Kidney capillary endothelial cell (primary cell): ENCODE measurements at places on chromosomes 6 and 20.

DNA sequence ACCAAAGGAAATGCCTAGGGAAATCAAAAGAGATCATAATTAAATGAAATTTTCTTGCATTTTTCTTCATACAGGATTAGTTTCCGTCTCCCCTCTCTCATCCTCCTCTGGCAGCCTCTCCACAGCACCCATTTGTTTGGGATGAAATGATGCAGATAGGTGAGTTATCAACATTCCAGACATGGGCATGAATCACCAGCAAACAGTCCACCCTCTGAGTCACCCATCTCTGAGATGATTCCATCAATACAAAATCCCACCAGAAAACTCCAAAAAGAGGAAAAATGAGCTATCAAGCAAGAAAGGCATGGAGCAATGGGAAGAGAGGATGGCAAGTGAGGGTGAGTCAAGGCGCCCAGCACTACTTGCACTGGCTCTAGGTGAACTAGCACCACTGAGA lies 11.4 kb downstream of the MC3R start:
- no peak for DNase-seq

- DNase-seq = no peak
These were observed 148.5 kb upstream of the BEND6 start for GRCh38 chr6:56806368-56806767.

- no peak for DNase-seq
These were observed 37.0 kb upstream of the BTBD3 start for GRCh38 chr20:11880680-11881079.

GRCh38 chr20:13243826-13244376 lies 22.8 kb downstream of the ISM1 start:
- DNase-seq = no peak

GRCh38 chr6:95280686-95281273 lies 296.6 kb upstream of the MANEA start:
- DNase-seq = no peak

DNA sequence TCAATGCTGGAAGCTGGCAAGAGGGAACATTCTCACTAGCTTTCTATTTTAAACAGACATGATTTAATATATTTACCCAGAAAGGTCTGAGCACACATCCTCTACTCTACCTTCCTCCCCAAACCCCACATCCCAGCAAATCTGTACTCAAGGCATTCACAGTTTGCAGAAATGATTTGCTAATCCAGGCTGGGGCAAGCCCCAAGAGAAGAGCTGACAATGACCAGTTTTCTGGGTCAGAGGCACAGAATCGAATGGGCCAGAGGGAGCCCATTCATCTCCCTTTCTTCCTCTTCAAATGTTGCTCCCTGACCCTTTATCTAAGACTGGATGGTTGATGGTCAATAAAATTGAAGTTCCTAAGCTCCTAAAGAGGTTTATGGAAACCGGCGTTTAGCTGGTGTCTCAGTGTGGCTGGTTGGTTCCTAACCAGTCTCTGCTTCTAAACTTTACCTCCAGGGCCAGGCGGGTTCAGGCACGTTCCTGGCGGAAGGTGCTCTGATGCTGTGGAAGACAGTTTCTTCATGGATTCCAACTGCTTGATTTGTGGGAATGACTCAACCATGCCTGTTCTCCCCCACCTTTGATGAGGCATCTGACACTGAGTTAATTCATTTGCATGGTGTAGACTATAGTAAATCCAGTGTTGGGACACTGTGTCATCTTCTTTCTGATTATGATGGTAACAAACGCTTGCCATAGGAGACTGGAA lies 96.4 kb upstream of the IYD start:
- DNase-seq = no peak

DNA sequence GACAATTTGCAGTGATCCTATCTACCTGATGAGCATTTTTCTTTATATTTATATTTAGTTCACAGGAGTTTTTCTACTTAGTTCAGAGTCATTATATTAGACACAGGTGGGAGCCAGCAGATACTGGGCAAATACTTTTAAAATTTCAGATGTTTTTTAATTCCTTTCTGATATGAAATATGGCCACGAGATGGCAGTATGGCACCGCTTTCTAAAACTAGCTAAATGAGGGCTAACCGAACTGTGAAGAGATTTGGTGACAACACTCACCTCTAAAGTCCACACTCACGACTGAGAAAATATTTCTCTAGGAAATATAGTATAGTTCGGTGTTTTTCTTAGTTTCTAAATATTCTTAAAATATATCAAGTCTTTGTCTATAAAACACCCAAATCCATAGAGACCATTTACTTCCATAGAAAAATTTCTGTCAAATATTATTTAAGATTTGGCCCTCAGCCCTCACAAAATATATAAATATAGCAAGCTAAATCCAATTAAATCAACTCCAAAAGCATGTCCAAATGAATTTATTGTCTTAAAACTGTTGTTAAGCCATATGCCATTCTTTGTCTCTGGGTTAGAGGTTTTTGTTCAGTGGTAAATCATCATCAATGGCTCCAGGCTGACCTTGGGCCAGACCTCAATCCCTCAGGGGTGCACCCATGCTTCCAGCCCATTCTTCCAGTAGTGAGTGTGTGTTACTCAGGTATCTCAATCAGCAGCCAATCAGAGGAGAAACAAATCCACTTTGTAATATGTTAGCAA lies 63.6 kb downstream of the HUS1B start:
- DNase-seq = peak; percentile 66

DNA sequence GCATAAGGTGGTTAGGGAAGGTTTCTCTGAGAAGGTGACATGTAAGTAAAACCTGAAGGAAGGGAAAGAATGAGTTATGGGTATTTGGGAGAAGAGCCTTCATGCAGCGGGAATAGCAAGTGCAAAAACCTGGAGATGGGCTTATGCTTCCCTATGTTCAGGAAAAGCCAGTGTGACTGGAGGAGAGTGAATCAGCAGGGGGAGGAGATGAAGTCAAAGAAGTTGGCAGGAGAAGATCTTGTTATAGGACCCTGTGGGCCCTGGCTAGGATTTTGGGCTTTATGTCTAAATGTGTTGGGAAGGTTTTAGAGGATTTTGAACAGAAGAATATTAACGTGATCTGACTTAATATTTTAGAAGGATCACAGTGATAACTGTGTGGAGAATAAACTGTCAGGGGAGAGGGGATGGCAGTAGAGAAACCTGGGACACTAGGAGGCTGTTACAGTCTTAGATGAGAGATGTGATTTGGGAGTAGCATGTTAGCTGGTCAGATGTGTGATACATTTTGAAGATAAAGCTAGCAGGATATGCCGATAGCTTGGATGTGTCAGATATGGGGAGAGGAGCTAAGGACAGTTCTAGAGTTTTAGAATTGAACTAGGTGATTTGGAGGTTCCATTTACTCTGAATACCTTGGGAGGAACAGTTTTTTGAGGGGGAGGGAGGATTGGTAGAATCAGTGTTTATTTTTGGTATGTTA lies 41.0 kb downstream of the PHF3 start:
- no peak for DNase-seq

DNA sequence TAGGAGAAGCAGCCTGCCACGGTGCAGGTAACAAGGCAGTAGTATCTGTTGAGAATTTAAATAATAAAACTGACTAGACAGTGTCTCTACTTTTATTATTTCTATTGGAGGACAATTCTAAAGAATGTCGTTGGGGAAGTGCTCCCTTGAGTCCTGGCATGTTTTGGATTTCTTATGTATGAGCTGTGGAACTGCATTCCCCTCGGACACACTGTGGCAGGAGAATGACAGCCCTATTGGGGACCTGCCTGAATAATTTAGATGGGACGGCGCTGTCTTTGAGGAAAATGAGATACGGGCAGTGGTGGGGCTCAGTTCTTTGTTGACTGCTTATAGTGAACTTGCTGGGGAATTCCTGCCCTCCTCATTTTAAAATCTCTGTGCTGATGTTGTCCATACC lies 2.4 kb upstream of the SCP2D1 start:
- no peak for DNase-seq

DNA sequence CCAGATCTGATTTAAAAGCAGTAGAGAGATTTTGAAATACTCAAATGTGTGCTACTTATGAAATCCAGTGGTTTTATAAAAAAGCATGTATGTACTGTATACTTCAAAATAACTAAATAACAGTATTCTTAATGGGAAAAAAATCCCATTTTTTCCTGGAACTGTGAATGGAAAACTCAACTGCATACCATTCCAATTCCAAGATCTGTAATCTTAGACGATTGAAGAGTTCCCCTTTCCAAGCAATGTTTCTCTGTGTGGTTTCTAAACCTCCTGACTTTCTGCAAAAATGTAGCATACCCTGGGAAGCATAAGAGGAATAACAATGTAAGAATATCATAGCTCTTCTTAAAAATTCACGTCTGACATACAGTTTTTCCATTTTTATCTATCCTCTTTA lies 40.3 kb upstream of the HIVEP2 start:
- DNase-seq = no peak

DNA sequence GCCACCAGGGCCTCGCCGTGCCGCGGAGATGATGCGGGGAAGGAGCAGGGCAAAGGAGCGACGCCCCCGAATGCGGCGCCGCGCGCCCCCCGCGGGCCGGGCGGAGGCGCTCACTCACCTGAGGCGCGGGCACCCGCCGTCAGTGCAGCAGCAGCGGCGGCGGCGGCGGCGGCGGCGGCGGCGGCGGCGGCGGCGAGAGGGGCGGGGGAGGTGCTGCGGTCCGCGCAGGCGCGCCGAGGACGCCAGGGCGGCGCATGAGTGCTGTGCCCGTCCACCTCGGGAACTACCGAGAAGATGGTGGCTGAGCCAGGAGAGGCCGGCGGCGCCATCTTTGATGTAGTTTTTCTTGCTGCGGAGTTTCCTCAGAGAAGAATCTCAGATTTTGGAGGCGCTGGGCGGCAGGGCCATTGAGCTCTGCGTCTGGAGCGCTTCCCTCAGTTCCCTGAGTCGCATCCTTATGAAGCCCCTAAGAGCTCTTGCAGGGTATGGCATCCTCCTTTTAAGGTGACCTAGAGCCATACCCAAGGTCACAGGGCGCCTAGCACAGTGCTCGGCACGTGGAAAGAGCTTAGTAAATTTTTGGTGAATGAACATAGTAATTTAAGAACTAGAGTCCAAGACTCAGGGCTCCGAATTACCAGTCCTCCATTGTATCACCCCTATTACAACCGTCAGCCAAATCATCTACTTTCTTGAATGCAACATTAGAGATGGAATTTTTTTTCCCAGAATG lies at the start of gene NDRG3:
Gene NDRG3, minus strand, starts transcription at position 164 of the 733 bp plus-strand sequence. CDS start 24,355 bp downstream, outside the sequence.
- peak; percentile 88 for DNase-seq

GRCh38 chr6:35787266-35788218 lies 6.7 kb downstream of the CLPSL1 start:
- DNase-seq = no peak
